ENCODE measurements at places on chromosomes 11 and 22.
A peak's percentile ranks its signal among the peaks of the same experiment; 100 is the strongest.

DNA sequence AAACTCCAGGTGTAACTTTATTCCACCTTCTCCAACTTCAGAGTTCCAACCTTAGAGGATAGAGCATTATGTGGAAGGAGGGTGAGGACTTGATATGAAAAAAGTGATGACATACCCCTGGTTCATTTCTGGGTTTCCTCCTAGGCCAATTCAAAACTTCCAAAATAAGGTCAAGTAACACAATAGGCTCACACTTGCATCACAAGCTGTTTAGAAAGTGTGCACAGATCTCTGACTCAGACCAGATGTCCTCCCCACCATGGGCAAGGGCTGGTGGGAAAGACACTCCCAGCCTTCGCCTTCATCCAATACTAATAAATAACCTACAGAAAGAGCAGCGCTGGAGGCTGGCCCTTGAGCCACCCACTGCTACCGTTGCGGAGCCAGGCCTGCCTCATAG lies 5.8 kb upstream of the BUD13 start:
- DNase-seq = no peak

- no peak for DNase-seq
These were observed 120.3 kb downstream of the NAV2 start for GRCh38 chr11:19832901-19833300.

GRCh38 chr11:127226380-127226779 lies 225.8 kb upstream of the KIRREL3 start:
- no peak for DNase-seq

- no peak for DNase-seq
These were observed 91.5 kb upstream of the TBCEL start for GRCh38 chr11:120932305-120932915.

- DNase-seq = peak; percentile 33
These were observed 40.6 kb upstream of the CRYBB3 start for GRCh38 chr22:25159028-25159427.

- peak; percentile 87 for DNase-seq
These were observed 16.5 kb downstream of the ZBTB16 start for GRCh38 chr11:114075891-114076441.

DNA sequence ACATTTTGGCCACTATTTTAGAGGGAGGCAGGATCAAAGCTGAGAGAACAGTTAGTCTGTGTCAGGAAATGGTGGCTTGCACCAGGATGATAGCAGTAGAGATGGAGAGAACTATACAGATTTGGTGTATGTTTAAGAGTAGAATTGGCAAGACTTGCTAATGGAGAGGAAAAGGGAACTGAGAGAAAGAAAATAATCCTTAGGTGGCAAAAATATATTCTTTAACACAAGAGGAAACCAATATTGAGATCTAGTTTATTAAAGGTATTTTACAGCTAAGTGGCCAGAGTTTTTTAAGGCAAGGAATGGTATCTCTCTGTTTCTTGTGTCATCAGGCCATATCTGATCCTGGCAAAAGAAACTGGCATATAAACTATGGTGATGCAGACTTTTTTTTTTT lies 278.8 kb downstream of the TMEM135 start:
- no peak for DNase-seq

DNA sequence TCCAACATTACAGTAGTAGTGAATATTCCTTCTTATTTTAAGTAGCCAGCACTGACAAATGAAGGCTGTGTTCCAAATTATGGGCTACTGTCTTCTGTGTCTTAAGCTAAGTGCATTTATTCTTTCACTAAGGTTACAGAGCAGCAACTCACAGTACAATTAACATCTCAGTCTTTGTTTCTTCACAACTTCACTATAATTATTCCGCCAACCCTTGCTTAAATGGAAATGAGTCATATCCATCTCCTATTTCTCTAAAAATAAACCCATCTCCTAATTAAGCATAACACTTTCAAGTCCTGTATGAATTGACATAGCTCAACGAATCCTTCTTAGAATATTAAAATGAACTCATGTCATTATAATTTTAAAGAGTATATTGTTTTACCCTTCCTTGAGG lies 6.7 kb downstream of the ETS1 start:
- no peak for DNase-seq

DNA sequence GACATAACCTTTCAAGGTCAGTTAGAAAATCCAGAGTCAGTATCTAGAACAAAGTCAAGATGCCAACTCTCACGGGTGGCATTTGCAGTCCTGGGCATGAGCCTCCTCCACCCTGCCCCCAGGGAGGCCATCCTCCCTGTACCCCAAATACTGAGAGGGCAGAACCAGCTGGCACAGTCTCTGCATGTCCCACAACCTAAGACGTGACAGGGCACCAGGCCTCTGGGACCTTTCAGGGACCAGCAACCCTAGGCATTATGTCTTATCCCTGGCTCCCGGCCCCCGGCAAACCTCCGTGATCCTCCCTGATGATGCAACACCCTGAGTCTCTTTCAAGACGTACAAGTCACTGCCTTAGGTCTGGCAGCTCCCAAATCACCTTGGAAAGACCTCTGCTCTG lies 2.0 kb downstream of the MB start:
- no peak for DNase-seq

DNA sequence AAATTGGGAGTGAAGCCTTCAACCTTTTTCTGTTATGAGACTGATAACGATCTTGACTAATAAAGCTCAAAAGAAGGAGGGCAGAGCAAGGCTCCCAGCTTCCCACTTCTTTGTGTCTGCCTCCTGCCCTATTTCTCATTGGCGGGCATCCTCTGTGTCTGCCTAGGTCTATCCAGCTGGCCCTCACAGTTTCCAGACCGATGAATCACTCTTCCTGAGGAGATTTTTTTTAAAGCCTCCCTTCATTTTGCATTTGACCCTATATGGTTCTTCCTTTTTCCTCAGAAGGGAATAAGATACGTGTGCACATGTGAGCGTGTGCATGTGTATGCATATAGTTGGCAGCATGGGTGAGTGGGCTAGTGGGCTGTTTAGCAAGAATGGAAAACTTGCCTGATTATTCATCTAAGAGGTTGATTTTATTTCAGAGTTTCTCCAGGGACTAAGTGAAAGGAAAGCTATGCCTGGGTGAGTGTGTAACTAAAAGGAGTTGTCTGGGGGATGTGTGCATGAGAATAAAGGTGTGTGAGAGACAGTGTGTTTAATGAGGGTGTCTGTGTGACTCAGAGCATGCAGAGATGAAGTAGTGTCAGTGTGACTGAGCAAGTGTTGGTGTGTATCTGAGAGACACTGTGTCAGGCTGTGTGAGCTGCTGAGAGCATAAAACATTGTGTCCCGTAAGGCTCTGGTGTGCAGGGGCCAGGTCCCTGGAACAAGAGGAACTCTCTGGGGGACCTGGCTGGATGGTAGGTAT lies 12.2 kb downstream of the PHLDB1 start:
- DNase-seq = peak; percentile 61

- no peak for DNase-seq
These were observed 44.7 kb upstream of the TTLL12 start for GRCh38 chr22:43231724-43232034.

- peak; percentile 67 for DNase-seq
These were observed 7.1 kb downstream of the SLC1A2 start for GRCh38 chr11:35412285-35412684.

DNA sequence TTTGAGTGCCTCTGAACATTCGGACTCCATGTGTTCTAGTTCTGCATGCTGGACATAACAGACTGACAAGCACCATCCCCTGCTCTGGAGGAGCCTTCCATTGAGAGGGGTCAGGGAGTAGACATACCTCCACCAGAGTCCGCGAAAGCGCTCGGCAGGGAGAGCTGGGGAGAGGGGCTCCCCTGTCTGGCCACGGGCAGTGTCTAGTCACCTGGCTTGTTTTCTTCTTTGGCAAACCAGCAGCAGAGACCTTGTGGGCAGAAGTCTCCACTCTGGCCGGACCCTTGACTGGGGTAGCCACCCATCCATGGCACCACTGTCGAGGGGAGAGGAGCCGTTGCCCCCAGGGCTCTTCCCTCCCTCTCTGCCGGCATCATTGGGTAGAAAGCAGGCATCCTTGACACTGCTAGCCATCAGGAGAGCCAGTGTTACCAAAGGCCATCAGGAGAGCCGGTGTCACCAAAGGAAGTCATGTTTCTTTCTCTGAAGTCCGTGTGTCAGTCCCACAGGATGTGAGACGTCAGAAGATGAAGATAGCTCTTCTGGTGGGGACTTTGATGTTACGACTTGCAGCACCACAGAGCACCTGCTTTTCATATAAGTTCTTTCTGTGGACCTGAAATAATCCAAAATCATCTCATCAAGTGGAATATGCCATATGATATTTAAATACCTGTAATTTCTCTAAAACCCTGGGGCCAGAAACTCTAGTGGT lies 305.6 kb downstream of the TBC1D22A start:
- no peak for DNase-seq
